ENCODE measurements at places on chromosomes 2 and 18.

- DNase-seq: no peak
Measured at GRCh38 chr2:210839034-210839433, 282.6 kb downstream of the CPS1 start.

GRCh38 chr18:49016648-49017539, 66.1 kb upstream of the SMAD7 start:
- DNase-seq: no peak

GRCh38 chr2:238561230-238561629, 134.5 kb downstream of the ASB1 start:
- DNase-seq: no peak

DNA sequence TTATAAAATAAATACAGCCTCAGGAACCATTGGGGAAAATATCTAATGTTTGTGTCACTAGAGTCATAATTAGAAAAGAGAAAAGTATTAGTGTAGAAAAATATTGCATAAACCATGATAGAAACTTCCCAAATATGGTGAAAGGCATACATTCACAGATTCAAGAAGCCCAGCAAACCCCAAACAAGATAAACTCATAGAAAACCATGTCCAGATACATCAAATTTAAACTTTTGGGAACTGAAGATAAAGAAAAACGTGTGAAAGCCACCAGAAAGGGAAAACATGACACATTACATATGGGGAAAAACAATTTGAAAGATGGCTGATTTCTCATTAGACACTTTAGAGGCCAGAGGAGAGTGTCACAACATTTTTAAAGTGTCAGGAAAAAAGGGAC, 236.5 kb upstream of the FN1 start:
- DNase-seq: no peak

DNA sequence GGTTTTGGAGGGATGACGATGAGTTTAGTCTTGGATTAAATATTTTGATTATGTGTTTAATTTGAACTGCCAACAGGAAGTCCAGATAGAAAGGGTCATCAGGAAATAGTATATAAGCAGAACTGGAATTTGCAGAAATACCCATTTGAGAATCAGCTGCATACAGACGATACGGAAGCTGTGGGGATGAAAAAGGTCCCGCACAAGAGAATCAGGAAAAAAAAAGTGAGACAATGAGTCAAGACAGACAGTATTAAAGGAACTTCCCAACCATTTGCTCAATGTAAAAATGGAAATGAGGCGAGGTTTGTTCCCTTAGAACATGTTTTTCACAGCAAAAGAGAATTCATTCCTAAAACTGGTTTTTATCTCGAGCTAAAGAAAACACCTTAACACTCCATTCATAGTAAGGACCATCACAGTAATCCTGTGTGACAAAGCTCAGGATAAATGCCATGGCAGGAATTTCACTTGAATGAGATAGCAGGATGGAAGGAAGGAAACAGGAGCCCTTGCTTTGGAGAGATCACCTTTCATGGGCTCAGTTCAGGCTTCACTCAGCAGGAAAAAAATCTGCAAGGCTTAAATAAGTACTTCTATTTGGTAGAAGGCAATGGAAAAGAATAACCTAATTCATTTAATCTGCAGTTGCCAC, 29.3 kb downstream of the BCL2 start:
- no peak for DNase-seq

DNA sequence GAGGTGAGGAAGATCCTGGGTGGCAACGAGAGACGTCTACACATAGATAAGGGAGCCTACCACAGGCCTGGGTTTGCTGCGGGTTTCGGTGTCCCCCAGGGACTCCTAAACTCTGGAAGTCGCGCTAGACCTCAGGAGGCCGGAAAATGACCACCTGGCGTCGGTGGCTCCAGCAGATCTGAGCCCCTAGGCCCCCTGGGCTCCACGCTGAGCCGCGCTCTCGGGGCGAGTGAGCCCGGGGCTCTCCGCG, 987 bp upstream of the DLX1 start:
- no peak for DNase-seq

- DNase-seq: no peak
Measured at GRCh38 chr2:175156534-175156933, 11.5 kb downstream of the ATF2 start.

DNA sequence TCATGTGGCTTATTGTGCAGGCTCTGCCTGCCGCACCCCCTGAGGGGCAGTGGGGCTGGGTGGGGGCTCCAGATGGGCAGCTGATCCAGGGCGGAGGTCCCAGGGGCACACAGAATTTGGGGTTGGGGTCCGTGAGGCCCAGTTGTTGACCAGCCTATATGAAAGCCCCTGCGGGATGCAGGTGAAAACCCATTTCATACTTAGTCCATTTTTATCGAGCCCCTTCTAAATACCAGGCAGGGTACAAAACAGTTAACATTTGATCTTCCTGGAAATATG, 30.6 kb downstream of the MYO7B start:
- DNase-seq: no peak

GRCh38 chr2:58237741-58238140, 3.4 kb downstream of the FANCL start:
- DNase-seq: no peak

- no peak for DNase-seq
Measured at GRCh38 chr2:169136885-169137534, 67.6 kb downstream of the DHRS9 start.

- peak; percentile 88 for DNase-seq
Measured at GRCh38 chr2:127700527-127701192, 637 bp upstream of the SFT2D3 start.

- DNase-seq: no peak
Measured at GRCh38 chr2:179302764-179303571, 38.3 kb upstream of the SESTD1 start.

DNA sequence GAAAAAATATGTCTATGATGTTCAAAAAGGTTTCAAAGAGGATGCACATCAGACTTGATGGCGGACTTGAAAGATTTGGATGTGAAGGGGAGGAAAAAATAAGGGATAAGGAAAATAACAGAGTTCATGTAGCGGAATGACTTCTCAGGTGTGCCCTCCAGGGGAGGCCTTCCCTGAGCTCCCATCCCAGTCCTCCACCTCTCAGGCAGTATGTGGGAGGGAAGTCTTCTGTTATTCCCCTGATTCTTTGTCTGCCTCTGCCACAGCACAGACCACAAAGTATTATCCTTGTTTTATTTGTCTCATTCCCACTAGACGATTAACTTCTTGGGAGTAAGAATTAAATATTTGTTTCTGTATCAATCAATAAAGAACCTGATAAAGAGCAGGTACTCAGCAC, 17.7 kb downstream of the COL5A2 start:
- no peak for DNase-seq

GRCh38 chr2:158753641-158754611, 41.2 kb upstream of the DAPL1 start:
- DNase-seq: no peak

DNA sequence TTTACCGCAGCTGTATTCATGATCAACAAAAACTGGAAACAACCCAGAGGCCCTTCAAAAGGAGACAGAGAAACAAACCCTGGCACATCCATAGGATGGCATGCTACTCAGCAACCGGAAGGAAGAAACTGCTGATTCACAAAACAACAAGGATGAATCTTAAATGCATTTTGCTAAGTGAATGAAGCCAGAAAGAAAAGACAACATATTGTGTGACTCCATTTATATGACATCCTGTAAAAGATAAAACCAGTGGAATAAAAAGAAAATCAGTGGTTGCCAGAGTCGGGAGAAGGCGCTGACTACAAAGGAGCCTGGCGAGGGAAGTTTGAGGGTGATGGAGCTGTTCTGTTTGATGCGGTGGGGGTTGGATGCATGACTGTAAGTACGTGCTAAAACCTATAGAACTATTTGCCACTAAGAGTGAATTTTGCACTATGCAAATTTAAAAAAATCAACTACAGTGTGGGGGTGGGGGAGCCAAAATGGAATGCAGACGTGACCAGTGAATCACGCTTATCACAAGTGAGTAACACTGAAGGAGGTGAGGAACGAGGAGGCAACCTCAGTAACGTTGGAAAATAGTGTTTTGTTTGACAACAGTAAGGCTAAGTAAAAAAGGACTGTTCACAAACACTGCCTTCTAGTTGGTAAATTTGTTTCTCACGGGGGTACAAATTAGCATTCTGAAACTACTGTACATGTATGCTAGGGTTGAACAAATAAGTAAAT, 108.9 kb downstream of the INHBB start:
- no peak for DNase-seq

- DNase-seq: no peak
Measured at GRCh38 chr18:13568443-13569392, 157.6 kb downstream of the FAM210A start.

GRCh38 chr2:112880091-112880531, 30.9 kb upstream of the IL37 start:
- no peak for DNase-seq

GRCh38 chr2:216068-216467, 47.8 kb downstream of the SH3YL1 start:
- DNase-seq: no peak

DNA sequence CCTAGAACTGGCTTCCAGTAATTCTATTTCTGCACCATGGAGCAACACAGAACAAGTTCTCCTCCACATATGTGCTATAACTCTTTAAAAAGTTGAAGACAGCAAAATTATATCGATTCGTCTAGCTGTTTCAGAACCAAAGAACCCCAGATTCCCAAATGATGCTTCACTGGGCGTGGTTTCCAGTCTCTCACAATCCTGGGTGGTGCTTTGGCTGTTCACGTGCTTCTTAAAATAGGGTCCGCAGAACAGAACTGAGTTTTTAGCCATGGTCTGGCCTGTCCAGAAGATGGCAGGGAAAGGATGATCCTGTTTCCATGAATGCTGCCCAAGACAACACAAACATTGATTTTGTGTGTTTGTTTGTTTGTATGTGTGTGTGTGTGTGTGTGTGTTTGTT, 37.6 kb upstream of the PARD3B start:
- no peak for DNase-seq

DNA sequence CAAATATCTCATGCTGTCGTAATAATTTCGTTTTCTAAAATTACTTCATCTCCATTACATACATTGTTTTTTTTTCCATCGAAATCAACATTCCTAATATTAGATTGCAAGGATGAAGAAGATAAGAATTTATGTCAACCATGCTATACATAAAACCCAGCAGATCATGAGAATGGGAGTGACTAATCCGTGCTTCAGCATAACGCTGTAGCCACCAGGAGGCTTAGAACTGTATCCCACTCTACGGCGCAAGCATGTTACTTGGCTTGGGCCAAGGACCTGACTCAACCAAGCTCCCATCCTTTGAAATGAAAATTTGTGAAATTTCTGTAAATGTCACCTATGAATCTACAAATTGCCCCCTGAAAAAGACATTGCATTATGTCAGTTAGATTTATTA, 392.5 kb downstream of the FIGN start:
- no peak for DNase-seq

DNA sequence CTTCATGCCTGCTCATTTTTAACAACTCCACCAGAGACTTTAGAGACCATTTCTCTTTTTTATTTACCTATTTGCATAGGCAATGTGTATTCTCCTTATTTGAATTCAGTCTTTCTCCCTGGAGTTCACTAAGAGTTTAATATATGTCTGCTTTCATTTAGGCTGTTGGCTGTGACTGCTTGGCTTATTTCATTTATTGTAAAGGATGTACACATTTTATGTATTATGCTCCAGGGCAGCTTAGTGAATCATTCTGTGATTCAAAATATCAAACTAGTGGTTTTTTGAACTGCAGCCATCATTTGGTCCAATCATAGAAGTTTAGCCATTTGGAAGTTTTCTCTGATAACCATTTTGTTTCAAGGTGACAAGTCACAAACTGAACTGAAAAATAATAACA, 229.6 kb downstream of the LPIN1 start:
- DNase-seq: no peak

- DNase-seq: no peak
Measured at GRCh38 chr2:202337151-202337550, 39.0 kb upstream of the BMPR2 start.

GRCh38 chr2:227509824-227510619, 38.1 kb downstream of the AGFG1 start:
- no peak for DNase-seq

GRCh38 chr2:238728330-238729260, 119.3 kb upstream of the TWIST2 start:
- peak; percentile 70 for DNase-seq

DNA sequence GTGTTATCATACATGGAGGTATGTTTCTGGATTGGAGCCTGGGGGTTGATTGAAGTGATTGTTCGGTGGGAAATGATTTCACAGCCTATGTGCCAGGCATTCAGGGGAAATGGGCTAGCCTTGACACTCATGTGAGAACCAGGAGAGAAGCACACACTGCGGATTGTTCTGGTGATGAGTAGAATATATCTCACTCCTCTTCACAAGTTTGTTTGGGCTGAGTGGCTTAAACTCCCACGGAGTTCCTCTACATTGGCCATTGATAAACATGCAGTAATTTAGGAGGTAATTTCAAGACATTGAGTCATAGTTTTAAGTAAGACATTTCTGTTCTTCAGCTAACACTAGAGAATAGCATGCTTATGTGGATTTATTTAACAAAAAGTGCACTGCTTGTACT, 498.9 kb upstream of the NETO1 start:
- DNase-seq: no peak

DNA sequence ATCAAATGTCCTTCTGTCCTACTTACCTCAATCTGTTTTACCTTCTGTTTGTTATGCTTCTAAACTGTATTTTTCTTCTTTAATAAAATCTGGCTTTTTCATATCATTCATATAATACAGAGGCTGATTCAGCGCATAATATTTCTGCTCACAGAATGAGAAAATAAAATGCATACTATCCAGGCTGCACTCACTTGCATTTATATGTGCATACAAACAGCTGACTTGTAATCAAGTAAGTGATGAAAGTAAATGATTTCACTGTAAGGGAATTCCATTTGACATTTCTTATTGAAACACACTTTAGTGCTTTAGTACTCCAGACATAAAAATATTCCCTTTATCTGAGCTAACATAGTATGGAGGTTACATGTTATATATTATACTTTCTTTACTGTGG, 75.3 kb upstream of the PROKR1 start:
- no peak for DNase-seq

- no peak for DNase-seq
Measured at GRCh38 chr2:54048117-54048785, 67.2 kb upstream of the ACYP2 start.
